Gastrocnemius medialis (tissue), 4 donors: ENCODE measurements at places on chromosomes 2 and 18. TPM values are rescaled to one million over a fixed set of nuclear protein-coding genes. Genes with fewer than 3 reads are reported as not detected.

KCNJ3 gene
- 0.09 TPM for total RNA-seq

VWA3B gene
- total RNA-seq = not detected

HMSD gene
- total RNA-seq = not detected

SP9 gene
- 0.10 TPM for total RNA-seq

FAM110C gene
- total RNA-seq = 0.10 TPM

COA5 gene
- 26.1 TPM for total RNA-seq

COX7A2L gene
- 69.8 TPM for total RNA-seq

GTF2A1L gene
- 1.8 TPM for total RNA-seq

DSG3 gene
- total RNA-seq = not detected

ANKRD53 gene
- 0.44 TPM for total RNA-seq

ACADL gene
- total RNA-seq = 8.2 TPM

ZNF2 gene
- total RNA-seq = 3.6 TPM

SERPINB5 gene
- total RNA-seq = not detected

BOLL gene
- 2.7 TPM for total RNA-seq

TBR1 gene
- total RNA-seq = not detected
